ENCODE measurements at places on chromosomes 7 and 10.

GRCh38 chr7:55546814-55547213 is 25.5 kb downstream of the VOPP1 start:
- no peak for DNase-seq

DNA sequence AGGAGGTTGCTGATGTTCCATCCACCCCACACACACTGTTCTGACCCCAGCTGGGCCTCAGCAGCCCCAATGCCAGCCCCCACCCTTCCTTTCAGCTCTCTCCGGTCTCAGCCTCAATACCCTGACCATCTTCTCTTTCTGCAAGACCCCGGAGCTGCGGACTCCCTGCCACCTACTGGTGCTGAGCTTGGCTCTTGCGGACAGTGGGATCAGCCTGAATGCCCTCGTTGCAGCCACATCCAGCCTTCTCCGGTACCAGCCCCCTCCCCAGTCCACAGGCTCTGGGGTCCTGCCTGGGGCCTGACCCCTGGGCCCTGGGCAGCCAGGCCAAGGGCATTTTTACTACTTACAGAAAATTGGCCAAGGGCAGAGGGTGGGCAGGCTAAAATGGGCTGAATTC is 2.6 kb downstream of the RGR start:
- DNase-seq, result no peak

GRCh38 chr10:128018691-128019090 is 107.5 kb downstream of the MKI67 start:
- no peak for DNase-seq

GRCh38 chr10:88062385-88062784 is 199.0 kb downstream of the PTEN start:
- DNase-seq, result no peak

DNA sequence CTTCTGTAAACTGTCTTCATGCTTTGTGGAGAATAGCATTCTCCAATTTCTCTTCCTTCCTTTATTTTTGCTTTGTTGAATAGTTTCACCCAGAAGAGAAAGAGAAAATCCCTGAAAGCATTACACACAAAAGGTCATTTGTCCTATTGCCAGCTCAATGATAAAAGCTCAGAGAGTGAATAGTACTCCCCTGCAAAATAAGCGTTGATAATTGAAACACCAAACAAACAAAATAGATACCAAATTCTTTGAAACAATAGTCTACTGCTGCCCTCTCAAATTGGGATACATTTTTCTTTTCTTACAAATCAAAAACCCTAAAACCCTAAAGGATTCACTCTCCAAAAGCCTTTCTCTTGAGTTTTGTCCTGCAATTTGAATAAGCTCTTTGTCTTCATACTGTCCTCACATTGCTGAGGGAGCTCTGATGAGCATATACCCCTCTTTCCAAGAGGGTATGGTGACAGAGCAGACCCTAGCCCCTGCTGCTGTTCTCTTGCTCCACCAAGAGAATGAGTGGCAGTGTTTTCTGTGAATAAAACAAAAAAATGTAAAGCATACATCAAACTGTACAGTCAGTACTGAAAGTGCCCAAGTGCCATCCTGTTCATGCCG is 134.4 kb downstream of the CSTF2T start:
- DNase-seq, result no peak

DNA sequence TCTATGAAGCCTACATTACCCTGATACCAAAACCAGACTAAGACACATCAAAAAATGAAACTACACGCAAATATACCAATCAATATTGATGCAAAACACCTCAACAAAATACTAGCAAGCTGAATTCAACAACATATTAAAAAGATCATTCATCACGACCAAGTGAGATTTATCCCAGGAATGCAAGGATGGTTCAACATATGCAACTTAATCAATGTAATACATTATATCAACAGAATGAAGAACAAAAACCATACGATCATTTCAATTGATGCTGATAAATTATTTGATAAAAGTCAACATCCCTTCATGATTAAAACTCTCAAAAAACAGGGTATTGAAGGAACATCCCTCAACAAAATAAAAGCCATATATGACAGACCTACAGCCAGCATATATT is 5.7 kb downstream of the CLEC5A start:
- no peak for DNase-seq

GRCh38 chr10:971150-971542 is 17.1 kb upstream of the GTPBP4 start:
- DNase-seq, result no peak

- no peak for DNase-seq
Observed at GRCh38 chr10:100130831-100131230, 49.2 kb upstream of the CPN1 start.

DNA sequence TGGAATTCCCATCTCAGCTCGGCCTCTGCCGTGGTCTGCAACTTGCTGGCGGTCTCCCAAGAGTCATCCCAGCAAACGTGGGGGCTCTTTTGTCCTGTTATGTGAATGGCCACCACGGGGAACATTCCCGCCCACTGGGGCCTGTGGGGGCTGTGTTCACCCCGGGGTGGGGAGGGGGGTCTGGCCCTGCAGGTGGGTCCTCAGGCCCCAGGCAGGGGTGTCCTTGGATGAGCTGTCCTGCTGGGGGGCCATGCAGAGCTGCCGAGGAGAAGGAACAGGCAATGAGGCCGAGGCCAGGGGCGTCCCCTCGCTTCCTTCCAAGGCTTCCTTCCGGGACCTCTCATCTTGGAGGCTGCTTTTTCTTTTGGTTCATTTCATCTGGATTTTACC is 24.4 kb upstream of the PITRM1 start:
- no peak for DNase-seq

GRCh38 chr10:60382946-60383681 is 6.6 kb downstream of the ANK3 start:
- no peak for DNase-seq
